ENCODE measurements at places on chromosomes 4 and X. TPM values are rescaled to one million over a fixed set of nuclear protein-coding genes. Genes with fewer than 3 reads are reported as not detected.

DNA sequence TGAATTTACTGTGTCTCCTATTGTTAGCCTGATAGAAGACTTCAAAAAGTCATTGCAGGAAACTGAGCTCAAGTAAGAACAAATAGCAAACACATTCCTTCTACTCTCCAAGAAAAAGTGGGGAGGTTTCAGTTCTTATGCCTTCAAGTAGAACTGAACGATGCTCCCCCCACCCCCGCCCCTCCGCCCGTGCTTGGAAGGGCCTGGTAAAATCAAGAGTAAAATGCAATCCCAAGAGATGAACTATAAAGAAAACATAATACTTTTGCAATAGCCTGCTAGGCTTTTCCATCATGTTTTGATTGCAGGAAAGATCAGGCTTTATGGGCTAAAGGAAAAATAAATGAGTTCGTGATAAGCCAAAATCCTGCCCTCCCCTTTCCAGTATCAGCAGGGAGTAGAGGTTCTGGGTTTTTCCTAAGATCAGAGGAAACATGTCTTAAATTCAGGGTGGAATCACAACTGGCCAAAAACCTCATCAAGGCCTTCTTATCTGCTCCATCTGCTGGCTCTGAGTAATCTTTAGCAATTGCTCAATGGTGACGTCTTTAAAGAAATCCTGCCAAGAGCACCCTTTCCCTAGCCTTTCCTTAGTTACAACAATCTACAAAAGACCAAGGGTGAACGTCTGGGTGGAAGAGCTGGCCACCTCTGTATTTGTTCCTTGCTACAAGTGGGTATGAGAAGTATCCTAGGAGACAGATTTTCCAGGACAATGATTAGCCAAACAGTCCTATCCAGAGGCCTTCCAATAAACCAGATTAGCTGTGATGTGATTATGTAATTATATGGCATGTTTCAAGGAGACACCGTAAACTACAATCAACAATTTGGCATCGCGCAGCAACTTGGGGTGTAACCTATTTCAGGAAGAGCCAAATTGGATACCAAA is 66.3 kb upstream of the FAM9C start:
- peaks cover 4% of the 10 kb centered on the region for H3K4me1 ChIP-seq
- H3K4me3 ChIP-seq: no peak overlapping the region
- H3K27ac ChIP-seq: peak overlapping the region; percentile 40
- no peak for DNase-seq

DNA sequence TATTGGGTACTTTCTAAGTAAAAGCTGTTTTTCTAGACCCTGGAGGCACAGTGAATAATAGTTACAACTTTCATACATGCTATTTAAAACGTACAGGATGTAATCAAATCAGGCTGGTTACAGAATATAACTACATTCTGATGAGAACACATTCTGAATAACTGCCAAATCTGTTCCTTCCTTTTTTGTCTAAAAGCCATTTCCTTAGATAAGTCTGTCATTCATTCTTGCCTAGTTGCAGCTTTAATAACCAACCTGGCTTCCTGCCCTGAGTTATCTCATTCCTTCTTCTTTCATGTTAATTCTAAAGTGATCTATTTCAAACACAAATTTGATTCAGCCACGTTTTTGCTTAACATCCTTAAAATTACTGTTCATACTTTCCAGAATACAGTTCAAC is 189.7 kb upstream of the ITM2A start:
- H3K4me1 ChIP-seq: no peaks in the 10 kb centered on the region
- no peaks in the 10 kb centered on the region for H3K27me3 ChIP-seq
- H3K4me3 ChIP-seq: no peak overlapping the region
- no peak overlapping the region for H3K27ac ChIP-seq

GRCh38 chrX:41009850-41010846 is 75.1 kb upstream of the USP9X start:
- DNase-seq: peak; percentile 77
- no peaks in the 10 kb centered on the region for H3K36me3 ChIP-seq
- H3K4me3 ChIP-seq: peak overlapping the region; percentile 20
- H3K4me1 ChIP-seq: no peaks in the 10 kb centered on the region

- H3K4me1 ChIP-seq: no peaks in the 10 kb centered on the region
- peak; percentile 79 for DNase-seq
- no peaks in the 10 kb centered on the region for H3K36me3 ChIP-seq
Observed at GRCh38 chrX:153226344-153227185, 47.5 kb downstream of the MAGEA1 start.

FGFR3 gene
- polyA plus RNA-seq: 77.7 TPM
